ELR (cell line): ENCODE measurements at places on chromosomes 1 and 21.

DNA sequence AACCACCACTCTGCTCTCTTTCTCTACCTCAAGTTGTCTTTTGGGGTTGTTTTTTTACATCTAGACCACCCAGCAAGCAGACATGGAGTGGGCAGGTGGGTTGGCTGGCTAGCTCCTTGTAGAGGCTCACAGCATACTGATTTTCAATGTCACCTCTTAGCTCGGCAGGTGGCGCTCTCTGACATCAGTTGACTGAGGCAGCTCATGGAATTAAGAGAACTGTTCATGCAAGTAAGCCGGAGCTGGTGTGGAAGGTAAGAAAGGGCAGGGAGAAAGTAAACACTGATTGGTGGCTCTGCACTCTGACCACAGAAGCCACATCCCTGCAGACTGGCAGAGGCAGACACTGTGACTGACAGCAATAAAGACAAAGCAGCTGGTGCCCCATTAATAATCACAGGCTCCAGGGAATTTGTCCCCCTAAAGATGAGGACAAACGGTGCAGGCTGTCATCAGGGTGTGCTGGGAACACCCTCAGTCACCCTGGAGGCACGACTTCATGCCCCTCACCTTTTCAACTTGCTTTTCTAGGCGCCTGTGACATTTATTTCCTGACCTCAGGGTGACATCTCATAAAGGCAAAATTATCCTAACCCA is 226.8 kb downstream of the LMX1A start:
- DNase-seq = peak; percentile 54

DNA sequence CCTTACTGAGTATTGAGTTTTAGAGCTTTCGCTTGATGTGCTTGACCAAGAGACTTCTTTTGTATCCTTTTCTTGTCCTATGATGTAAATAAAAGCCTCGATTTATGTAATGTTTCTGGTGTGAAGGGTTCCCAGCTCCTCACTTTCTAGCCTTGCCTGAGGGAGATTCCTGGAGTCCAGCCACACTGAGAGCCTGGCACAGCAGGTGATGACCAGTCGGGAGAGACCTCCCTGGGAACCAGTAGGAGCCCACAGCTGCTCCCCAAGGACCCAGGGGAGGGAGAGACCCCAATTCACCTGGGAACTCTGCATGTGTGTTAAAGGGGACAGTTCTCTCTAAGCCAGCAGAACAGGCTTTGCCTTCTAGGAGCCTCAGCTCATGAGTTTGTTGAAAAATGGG is 8.9 kb downstream of the C1orf115 start:
- DNase-seq = no peak

GRCh38 chr1:233606813-233607212 is 7.1 kb upstream of the KCNK1 start:
- DNase-seq = no peak

DNA sequence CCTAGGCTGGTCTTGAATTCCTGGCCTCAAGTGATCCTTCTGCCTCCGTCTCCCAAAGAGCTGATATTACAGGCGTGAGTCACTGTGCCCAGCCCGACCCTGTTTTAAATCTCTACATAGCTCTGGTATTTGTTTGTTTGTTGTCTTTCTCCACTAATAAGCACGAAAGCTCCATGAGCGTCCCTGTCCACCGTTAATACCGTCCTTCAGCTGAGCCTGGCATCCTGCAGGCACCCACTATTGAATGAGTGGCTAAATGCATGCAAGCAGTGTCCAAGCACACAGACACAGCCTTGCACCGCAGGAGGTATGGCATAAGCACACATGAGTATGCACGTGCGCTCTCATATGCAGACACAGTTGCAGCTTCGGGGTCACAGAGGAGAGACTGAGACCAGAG is 4.5 kb upstream of the COL16A1 start:
- DNase-seq = peak; percentile 50

DNA sequence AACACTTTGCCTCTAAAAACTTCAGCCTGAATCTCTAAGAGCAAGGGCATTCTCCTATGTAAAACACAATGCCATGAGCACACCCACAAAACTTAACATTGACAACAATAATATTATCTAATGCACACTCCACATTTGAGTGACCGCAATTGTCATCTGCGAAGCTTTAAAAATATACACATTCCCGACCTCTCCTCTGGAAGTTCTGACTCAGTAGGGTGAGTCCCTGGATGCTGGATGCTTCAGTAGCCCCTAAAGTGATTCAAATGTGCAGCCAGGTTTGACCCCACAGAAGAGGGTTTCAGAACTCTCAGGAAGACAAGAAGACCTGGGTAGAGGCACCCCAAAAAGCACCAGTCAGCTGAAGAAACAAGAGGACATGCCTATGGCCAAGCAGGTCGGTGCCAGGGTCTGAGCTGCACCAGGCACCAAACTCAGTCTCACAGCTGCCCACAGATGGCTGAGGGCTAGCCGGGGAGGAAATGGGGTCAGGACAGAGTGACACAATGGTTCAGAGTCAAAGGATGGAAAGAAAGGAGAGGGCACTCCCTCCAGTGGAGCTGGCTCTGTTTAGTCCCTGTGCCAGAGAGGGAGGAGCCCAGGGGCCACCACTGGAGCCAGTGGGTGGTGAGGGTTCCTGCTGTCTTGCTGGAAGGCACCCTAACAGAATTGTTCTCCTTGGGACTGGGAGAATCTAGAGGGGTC is 17.4 kb downstream of the PIK3C2B start:
- peak; percentile 31 for DNase-seq

- DNase-seq = peak; percentile 24
Measured at GRCh38 chr21:24183077-24183476, 1424.2 kb downstream of the MRPL39 start.
